ENCODE measurements at places on chromosomes 1 and 21.

DNA sequence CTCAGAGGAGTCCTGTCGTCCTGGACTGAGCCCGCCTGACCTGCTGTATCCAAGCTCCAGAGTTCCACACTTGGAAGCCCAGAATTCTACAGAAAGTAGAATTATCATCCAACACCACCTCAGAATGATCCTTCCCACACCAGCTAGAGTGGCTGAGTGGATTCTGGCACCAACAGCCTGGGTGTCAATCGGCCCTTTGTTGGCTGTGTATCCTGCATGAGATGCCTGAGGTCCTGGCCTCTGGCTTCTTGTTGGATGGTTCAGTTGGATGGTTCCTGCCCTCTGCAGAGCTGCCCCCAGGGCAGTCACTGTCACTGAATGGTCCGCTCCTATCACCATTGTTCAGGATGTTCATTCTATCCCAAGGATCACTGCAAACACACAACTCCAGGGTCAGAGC is 49.8 kb downstream of the PGBD5 start:
- DNase-seq, result no peak

DNA sequence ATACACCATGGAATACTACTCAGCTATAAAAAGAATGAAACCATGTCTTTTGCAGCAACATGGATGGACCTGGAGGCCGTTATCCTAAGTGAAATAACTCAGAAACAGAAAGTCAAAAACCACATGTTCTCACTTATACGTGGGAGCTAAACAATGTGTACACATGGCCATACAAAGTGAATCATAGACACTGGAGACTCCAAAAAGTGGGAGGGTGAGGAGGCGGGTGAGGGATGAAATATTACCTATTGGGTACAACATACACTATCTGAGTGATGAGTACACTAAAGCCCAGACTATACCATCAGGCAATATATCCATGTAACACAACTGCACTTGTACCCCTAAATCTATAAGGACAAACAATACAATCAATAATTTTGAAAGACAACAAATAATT is 39.5 kb upstream of the FAM20B start:
- DNase-seq, result no peak

DNA sequence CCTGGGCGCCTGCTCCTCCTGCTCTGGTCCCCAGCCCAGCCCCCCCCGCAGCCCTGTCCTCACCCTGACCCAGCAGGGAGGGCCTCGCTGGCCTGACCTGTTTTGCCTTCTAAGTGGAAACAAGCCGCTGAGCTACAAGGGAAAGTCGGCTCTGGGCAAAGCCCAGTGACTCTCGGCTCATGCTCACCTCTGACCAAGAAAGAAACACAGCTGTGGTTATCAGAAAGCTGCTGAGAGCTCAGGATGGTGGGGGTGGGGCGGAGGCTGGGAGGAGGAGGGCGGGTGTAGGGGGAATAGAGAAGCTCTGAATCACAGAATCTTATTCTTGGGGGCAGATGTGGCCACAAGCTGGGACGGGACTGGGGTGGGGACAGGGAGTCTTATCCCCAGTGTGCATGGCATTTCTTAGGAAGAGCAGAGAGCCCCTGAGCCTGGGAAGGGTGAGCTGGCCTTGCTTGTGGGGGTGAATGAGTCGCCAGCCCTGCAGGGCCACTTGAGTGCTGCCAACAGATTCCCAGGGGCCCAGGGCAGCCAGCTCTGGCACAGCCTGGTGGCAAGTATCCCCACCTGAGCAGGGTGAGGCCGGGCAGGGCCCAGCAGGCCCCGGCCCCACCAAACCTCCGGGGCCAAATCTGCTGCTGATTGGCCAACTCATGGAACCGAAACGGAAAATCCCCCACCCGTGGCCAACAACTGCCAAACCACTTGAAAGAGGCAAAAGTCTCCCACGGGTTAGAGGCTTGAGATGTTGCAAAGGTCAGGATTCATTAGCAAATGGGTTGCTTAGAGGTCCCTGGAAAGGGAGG is 120.6 kb downstream of the SPSB1 start:
- peak; percentile 88 for DNase-seq

- no peak for DNase-seq
These were observed 19.7 kb downstream of the MRPL37 start for GRCh38 chr1:54219688-54220003.

GRCh38 chr1:95679262-95679661 is 445.3 kb downstream of the RWDD3 start:
- DNase-seq, result no peak

GRCh38 chr1:26291433-26291832 is 11.5 kb downstream of the SH3BGRL3 start:
- DNase-seq, result no peak

- DNase-seq, result no peak
These were observed 418.3 kb downstream of the MATN1 start for GRCh38 chr1:30305061-30305460.

DNA sequence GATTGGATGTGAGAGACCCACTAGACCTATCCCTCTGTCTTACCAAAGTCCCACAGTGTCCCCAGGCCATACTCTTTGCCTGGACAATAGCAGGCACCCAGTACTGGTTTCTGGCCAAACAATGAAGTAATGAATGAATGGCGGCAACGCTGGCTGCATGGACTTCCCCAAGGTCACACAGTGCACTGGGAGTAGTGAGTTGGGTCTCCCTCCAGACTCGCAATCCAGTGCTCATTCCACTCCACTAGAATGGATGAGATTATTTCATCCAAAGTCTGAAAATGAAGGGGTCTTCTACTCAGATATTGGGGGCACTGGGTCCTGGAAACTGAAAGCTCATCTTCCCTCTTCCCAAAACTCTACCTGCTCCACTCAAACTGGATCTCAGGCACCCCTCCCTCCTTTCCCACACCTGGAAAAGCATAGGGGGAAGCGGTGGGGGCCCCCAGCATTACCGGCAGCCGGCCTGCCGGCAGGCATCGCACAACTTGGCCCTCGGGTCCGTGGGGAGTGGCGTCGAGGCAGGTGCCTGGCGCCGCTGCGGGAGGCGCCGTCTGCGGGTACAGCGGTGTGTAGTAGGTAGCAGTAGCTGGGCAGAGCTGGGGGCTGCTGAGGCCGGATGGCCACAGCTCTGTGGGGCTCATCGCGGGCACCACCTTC is 816 bp downstream of the E2F2 start:
- no peak for DNase-seq

- no peak for DNase-seq
These were observed 6.3 kb downstream of the C1orf53 start for GRCh38 chr1:197908716-197909220.

GRCh38 chr1:35264035-35264434 is 4.5 kb upstream of the ZMYM4 start:
- DNase-seq, result no peak

DNA sequence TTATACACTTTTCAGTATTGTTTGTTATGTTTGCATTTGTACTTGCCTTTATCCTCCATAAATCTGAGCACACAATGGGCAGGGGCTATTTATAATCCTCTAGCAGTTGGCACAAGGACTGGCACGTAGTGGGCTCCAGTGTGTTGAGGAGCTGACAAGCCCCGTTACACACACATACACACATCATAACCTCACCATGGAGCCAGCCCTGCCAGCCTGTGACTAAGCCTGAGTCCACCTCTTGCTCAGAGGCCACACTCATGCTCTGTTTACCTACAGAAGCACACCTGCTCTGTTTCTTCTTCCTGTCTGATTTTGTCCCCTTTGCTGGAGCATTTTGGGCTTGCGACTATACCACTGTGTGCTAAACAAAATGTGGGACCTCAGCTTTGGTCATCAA is 64.5 kb upstream of the SPATA6 start:
- no peak for DNase-seq

DNA sequence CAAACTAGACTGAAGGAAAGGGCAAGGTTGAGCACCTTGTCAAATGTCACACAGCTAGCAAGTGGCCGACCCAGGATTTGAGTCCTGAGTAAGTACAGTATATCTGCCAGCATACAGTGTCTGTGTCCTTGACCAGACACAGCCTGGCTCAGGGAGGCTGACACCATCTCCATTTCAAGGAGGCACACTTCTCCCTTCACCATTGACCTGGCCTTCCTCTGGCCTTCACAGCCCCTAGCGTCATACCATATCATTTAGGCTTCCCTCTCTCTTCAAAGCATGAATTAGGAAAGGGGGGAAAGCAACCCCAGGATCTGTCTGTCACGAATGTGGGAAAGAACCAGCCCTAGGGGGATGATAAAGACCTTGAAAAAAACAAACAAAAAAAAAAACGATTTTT is 155.6 kb downstream of the PLPP3 start:
- DNase-seq, result no peak

- peak; percentile 90 for DNase-seq
These were observed 562 bp downstream of the MAP7D1 start for GRCh38 chr1:36156329-36157114.

DNA sequence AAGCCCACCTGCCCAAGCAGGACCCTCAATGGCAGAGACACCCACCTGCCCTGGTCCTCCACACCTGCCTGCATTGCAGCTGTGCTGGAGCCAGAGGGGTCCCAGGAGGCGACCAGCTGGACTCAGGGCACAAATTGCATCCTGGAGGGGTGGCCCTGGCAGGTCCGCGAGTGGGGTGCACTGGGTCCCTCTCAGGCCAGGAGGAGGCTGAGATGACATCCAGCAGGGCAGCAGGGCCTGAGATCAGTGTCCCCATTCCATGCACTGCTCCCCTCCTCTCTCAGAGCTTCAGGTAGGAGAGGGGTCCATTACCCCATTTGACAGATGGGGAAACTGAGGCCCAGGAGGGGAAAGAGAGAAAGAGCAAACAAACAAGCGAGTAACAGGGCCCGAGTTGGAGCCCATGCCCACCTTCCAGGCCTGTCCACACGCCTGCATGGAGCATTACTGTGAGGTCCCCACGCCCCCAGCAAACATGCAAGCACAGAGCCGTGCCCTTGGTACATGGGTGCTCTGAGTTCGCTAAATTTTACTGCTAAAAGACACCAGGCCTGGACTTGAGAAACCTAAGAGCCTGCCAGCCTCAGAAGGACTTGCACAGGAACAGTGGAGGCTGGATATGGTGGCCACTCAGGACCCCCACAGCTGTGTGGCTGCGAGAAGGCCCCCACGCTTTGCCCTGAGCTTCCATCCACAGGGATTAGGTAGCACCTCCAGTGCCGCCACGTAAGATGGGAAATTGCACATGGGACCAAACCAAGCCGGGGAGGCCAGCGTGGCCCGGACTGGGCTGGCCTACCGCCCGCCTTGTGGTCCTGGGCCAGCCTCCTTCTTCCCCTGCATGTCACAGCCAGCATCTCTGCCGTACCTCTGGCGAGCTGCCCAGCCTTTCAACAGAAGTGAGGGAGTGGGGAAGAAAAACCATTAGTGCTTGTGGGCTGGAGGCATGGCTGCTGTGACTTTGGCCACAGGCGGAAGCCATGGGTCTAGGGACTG is 7.4 kb downstream of the WNT3A start:
- DNase-seq, result peak; percentile 72

GRCh38 chr1:242524571-242525359 is at the start of gene PLD5:
Gene PLD5, minus strand, starts transcription at chr1:242524697.
- peak; percentile 79 for DNase-seq

DNA sequence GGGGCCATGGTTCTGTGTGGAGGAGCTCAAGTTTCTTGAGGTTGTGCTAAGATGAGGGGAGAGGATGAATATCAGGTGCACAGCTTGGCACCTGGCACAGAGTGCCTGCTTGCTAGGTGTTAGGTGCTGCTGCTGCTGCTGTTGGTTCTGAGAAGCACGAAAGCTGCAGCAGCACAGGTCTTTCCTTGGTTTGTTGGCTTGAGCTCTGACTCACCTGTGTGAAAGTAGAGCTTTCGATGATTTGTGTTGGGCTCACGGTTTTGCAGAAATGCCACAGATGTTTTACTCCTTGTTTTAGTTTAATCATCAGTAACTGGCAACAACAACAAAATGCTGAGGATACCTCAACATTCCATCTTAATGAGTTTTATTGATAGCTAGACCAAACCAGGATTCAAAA is 221.6 kb downstream of the BRINP2 start:
- DNase-seq, result no peak

DNA sequence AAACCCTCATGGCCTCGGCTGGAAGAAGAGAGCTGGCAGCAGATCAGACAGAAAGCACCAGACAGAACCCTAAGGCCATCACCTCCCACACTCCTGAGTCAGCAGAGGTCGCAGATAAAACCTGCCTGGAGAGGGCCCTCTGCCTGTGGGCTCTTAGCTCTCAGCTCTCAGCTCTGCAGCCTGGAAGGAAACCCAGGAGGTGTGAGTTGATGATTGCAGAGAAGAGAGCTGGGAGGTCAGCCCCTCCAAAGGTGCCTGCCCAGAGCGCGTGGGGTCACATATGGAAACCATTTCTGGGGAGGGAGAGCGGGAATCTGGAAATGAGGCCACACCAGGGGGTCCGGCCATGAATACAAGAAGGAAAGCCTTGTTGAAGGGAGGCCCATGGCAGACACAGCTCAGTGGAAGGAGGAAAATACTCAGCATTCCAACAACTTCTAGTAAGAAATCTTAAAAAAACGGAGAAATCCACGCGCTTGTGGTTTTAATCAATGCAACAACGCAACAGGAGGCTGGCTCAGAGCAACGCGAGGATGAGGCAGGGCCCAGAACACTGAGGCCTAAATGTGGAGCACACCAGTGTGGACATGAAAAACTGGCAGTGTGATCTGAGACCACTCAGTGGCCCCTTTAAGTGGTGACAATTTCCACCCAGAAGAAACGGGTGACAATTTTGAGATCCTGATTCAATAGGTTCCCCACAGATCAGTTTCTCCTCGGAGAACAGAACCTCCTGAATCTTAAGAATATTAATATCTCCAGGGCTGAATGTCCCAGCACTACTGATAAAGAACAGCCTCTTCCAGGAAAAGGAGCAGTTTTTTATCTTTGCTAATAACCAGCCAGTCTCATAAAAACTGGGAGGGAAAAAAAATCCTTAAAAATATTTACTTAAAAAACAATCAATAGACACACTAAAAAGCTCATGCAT is 45.7 kb downstream of the PSMG1 start:
- DNase-seq, result no peak

DNA sequence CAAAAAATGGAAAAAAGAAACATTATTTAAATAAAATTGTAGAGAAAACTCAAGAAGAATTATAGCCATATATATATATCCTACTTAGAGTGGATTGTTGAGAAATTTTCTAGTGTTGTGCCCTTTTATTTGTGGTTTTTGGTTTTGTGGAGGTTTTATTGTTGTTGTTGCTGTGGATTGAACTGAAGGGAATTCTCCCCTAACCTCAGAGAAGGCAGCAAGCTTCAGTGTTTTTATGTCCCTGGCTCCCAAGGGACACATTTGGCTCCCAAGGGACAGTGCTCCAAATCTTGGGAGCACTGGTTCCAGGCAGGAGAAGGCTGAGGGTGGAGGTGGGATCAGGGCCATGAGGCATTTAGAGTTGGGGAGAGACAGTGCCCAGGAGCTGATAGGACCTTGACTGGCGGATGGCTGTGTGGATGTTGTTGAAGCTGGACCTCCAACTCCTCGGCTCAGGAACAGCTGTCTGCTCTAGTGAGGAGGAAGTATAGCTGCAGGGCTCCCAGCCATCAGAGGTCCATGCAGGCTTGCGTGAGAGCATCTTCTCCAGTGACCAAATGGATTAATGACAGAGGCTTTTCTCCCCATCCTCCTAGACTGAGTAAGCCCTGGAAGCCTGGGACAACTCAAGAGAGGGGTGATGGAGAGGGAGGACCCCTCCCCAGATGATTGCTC is 100.5 kb downstream of the TEX35 start:
- DNase-seq, result no peak
